ENCODE measurements at places on chromosomes 6 and 20.

- DNase-seq = no peak
These were observed 26.0 kb downstream of the RBM38 start for GRCh38 chr20:57417051-57417689.

DNA sequence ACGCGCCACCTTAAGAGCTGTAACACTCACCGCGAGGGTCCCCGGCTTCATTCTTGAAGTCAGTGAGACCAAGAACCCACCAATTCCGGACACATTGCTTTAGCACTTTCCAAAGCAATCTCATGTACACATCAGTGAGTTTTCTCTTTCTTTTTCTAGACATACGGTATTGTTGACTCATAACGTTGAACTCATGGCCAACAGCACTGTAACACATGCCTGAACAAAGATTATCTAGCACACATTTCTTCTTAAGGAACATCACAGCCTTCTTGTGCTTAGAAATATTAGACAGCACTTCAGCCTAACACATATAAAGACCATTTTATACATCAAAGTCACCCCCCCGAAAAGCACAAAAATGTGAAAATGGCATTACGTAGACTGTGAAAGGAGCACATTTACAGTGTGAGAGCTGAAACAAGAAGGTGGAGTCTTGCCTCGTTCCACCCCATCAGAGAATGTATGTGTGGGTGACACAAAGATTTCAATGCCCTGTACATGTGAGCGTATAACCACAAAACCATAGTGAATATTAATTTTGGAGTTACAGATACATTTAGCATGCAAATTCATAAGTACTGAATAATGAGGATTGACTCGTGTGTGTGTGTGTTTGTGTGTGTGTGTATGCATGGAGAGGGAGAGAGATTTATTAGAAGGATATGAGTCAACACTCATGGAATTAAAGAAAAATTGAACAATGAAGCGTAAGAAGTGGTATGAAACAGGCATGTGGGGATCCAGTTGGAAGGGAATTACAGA lies 134.1 kb downstream of the FAM83B start:
- DNase-seq = no peak

DNA sequence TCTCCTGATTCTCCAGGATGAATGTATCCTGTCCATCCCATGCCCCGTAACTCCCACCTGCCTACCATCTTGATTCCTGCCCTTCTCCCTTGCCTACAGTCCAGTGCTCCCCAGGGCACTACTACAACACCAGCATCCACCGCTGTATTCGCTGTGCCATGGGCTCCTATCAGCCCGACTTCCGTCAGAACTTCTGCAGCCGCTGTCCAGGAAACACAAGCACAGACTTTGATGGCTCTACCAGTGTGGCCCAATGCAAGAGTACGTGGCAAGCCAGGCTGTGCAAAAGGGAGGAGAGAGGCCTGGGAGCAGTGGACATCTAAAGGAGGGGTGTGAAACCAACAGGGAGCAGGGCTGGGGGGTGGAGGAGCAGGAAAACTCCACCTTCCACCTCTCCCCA lies 15.0 kb upstream of the ZNF76 start:
- no peak for DNase-seq

- no peak for DNase-seq
These were observed 19.8 kb downstream of the LAMA4 start for GRCh38 chr6:112234601-112235000.

DNA sequence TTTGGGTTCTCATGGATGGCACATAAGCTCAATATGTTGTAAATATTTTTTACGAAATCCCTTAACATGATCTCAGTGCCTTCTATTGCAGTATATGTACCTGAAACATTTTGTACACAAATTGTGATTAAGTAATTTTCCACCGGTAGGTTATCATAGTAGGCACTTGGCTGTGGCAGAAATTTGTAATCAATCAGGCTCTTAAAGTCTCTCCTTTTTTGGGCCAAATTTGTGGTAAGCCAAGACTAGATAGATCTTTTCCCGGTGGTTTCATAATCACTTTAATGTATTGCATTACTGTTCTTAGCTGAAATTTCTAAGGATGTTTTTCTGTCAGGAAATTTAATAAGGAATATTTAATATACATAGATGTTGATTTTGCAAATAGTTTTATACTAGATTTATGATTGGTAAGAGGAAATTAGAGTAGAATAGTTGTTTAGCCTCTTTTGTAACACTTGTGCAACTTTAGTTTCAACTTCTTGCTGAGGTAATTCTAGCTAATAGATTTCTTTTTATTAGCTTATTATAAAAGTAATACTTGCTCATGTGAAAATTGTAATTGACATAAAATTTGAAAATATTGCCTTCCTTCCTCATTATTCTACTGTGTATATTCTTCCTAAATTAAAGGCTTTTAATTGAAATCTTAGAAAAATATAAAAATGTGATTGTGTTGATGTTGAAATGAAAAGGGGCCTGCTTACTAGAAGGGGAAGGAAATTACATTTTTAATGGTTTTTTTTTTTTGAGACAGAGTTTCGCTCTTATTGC lies 3.2 kb downstream of the PCMT1 start:
- DNase-seq = no peak
